ENCODE measurements at places on chromosomes 1 and 21.

DNA sequence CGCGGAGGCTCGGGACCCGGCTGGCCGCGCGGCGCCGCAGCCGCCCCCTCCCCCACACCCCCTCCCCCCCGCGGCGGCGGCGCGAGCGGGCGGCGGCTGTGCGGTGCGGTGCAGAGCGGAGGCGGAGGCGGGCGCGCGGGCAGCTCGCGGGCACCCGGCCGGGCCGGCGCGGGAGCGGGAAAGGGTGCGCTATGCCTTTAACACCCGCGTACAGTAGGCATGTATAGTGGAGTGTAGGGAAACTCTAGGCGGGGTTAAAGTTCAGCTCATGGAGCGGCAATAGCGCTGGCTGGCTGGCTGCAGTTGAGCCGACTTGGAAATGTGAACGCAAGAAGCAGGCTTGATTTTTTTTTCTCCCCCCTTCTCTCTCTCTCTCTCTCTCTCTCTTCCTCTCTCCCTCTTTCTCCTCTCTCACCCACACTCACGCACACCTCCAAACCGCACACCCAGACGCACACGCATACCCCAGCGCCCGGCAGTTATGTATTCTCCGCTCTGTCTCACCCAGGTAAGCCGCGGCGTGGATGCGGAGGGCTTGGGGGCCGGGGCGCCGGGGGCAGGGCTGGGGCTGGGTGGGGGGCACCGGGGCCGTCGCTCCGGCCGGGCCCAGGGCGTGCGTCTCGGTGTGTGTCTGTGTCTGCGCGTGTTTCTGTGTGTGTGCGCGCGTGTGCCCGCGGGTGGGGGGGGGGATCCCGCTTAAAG, at the start of gene NFIA:
NFIA (plus strand) TSS at position 251 of the 702 bp plus-strand sequence.
- DNase-seq: no peak

GRCh38 chr1:98351561-98351960, 310.0 kb upstream of the SNX7 start:
- no peak for DNase-seq

- DNase-seq: no peak
These were observed 672 bp downstream of the BCL2L15 start for GRCh38 chr1:113886417-113887401.

DNA sequence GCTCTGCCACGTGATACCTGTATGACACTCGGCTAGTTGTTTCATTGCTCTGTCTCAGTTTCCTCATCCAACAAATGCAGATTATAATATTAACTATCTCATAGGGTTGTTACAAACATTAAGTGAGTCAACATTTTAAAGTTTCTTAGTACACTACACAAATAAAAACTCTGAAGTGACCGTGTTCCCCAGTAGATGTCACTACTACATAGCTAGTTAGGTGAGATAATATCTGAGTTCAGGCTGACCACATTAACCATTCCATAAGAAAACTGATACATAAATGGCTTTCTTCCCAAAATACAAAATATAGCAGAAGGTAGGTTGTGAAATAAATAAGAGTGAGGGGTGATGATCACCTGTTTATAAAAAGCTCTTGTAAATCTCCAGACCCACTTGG, 214.1 kb downstream of the NUF2 start:
- DNase-seq: no peak

DNA sequence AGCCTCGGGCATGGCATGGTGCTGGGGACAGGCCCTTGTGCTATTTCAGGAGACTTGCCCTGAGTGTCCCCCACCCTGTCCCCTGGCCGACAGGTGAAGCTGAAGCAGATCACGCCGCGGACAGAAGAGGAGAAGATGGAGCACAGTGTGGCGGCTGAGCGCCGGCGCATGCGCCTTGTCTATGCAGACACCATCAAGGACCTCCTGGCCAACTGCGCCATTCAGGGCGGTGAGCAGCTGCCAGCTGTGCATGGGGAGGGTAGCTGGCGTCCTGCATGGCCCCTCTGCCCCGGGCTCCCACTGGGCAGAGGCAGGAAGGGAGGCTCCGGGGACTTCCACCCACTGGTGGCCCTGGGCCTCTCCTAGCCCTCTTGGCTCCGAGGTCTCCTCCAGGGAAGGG, 28.9 kb downstream of the FAM151A start:
- DNase-seq: no peak

GRCh38 chr21:16310176-16310575, 580.4 kb downstream of the USP25 start:
- DNase-seq: no peak

DNA sequence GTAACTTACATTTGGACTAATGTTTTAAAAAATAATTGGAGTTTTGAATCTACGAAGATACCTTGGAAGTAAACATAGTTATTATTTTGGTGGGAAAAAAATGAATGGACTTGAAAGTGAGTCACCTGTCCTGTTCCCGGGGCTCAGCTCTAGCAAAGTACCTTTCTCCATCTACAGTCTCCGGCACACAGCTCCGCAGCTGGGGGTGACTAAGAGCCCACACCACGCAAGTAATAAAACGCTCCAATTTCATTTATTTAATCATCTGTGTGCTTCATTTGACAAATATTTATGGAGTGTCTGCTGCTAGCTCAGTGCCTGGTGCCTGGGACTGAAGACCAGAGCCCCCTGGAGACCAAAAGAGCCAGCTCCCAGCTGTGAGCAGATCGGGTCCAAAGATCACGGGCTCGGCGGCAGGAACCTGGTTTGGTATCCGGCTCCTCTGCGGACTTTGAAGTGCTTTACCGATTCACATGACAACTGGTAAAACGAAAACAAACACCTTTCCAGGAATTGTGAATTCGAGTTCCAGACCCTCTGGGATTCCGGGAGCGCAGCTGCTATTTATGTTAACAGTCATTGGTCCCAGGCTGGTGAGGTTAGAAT, 1.7 kb upstream of the RIPK4 start:
- no peak for DNase-seq

GRCh38 chr21:29144736-29145353, 14.4 kb downstream of the MAP3K7CL start:
- DNase-seq: no peak

DNA sequence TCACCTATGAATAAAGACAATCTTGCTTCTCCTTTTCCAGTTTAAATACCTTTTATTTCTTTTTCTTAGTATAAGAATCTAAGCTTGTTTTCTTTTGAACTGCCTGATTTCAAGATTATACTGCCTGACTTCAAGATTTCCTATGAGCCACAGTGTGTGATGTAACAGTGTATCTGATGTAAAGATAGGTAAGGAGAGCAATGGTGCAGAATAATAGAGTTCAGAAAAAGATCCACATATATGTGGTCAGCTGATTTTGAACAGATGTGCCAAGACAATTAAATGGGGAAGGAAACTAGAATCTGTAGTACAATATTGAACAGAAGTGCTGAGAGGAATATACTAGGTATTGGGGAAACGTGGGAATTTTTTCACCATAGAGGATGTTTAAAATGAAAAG, 21.0 kb downstream of the EXO1 start:
- DNase-seq: no peak

DNA sequence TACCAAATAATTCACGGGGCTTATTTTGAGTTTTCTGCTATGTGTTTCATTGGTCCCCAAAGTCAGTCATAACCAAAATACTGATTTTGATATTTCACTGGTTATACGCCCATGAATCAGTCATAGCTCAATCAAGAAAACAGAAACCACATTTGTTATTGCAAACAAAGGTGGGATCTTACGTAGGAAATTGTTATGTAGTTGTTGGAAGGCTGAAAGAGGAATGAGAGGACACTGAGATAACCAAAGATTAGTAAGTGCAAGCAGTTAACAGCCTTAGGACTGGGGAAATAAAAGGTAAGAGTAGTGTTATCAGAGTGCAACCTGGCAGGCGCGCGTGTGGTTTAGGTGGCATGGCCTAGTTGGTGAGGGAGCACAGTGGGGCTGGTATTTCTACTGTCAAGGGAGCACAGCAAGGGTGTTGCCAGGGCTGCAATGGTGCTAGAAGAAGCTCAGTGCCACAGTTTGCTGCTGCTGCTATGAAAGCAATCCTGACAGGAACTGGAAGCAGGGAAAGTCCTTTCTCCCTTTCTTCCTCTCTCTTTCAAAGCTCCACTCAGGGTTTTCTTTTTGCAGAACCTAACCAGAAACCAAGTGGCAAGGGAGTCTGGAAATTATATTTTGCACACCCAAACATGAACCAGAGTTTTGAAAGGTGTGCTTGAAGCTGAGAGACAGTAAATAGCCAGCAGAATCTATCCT, 33.7 kb downstream of the RTCA start:
- no peak for DNase-seq

GRCh38 chr1:37151789-37152188, 117.5 kb upstream of the GRIK3 start:
- DNase-seq: no peak

Measured in activated T-cell treated with anti-CD3 and anti-CD28 coated beads for 48 hours (primary cell).